ENCODE measurements at places on chromosomes 7 and 10.

GRCh38 chr7:73971704-73972341, 56.1 kb upstream of the ELN start:
- DNase-seq, result no peak

- DNase-seq, result no peak
These were observed 38.9 kb downstream of the FAM20C start for GRCh38 chr7:231030-231857.

GRCh38 chr10:95782318-95782717, 26.4 kb downstream of the ENTPD1 start:
- peak; percentile 9 for DNase-seq

DNA sequence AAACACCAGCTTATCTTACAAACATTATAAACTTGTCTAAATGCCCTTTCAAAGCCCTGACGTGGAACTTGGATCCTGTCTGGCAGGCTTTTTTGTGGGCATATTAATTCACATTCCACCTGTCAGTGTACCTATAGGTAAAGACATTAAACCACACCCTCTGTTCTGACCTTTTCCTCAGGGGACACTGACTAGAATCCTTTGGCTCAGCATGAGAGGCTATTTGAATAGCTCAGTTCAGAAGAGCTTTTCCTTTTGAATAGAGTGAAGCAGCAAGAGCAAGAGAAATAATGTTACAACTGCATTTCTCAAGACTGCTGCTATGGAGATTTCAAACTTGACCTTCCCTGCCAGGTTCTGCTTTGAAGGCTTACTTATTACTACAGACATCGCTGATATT, 76.9 kb downstream of the CYP51A1 start:
- DNase-seq, result no peak

DNA sequence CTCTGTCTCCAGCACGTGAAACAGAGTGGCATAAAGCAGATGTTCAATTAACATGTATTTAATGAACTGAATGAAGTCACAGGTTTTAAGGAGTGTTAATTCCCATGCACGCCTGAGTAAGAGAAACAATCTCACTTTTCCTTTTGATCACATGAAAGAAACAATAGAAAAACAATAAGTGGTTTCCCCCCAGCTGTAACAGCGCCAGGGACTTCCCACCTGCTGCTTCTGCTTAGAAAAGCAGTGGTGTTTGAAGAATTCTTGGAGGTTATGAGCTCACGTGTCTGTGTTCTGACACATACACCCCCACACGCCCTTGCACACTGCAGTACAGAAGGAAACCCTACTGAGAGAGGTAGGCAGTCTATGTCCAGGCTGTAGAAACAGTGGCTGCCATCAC, 51.3 kb upstream of the FRMD4A start:
- DNase-seq, result peak; percentile 34

DNA sequence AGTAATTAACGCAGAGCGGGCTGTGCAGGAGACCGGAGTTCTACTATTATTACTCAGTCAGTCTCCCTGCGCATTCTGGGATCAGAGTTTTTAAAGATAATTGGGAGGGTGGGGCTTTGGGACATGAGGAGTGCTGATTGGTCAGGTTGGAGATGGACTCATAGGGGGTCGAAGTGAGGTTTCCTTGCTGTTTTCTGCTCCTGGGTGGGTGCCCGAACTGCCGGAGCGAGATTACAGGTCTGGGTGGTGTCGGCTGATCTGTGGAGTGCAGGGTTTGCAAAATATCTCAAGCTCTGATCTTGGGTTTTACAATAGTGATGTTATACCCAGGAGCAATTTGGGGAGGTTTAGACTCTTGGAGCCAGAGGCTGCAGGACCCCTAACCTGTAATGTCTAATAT, 3.9 kb upstream of the LRRC27 start:
- DNase-seq, result no peak

GRCh38 chr7:37048674-37049073, 324.4 kb upstream of the AOAH start:
- DNase-seq, result no peak

DNA sequence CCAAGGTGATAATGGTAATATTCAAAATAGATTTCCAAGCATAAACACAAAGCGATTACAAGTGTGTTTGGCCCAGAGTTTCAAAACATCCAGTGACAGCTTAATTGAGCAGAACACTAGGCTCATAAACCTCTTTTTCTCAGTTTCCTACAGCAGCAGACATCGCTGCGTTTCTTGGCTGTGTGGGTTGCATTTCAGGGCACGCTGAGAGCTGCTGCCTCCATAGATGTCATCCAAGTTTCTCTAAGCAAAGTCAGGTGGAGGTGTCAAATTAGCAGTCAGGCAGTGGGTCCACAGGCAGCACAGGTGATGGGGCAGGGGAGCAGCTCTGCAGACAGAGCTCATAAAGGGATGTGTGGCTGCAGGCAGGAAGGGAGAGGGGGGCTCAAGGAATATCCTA, 50.5 kb upstream of the COL13A1 start:
- DNase-seq, result no peak

- DNase-seq, result no peak
These were observed 14.5 kb downstream of the OR2A14 start for GRCh38 chr7:144137501-144137900.

DNA sequence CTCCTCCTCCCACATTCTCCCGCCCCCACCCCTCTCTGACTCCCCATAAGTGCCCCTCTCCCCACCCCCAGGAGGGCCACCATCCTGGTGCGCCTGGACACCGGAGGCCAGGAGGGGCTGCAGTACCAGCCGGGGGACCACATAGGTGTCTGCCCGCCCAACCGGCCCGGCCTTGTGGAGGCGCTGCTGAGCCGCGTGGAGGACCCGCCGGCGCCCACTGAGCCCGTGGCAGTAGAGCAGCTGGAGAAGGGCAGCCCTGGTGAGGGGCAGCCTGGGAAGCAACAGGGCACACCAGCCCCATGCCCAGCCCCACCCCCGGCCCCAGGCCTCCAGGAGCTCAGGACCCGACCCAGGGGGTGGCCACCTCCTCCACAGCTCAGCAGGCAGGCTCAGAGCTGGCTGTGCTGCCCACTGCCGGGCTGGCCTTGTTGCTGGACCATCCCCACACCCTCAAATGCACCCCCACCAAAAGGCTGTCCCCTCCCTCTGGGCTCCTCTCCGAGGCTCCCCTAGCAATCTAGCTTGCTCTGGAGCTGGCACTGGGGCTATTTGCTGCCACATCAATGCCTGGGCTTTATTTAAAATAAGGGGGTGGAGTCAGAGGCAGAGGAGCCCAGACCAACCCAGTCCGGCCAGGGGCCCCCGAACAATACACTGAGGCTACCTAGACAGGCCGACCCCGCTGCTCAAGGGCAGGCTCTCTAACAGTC, 14.8 kb downstream of the ATG9B start:
- DNase-seq, result no peak

GRCh38 chr7:131194070-131194865, 133.4 kb upstream of the MKLN1 start:
- no peak for DNase-seq

- no peak for DNase-seq
These were observed 43.4 kb downstream of the ZNF117 start for GRCh38 chr7:64947252-64948000.

DNA sequence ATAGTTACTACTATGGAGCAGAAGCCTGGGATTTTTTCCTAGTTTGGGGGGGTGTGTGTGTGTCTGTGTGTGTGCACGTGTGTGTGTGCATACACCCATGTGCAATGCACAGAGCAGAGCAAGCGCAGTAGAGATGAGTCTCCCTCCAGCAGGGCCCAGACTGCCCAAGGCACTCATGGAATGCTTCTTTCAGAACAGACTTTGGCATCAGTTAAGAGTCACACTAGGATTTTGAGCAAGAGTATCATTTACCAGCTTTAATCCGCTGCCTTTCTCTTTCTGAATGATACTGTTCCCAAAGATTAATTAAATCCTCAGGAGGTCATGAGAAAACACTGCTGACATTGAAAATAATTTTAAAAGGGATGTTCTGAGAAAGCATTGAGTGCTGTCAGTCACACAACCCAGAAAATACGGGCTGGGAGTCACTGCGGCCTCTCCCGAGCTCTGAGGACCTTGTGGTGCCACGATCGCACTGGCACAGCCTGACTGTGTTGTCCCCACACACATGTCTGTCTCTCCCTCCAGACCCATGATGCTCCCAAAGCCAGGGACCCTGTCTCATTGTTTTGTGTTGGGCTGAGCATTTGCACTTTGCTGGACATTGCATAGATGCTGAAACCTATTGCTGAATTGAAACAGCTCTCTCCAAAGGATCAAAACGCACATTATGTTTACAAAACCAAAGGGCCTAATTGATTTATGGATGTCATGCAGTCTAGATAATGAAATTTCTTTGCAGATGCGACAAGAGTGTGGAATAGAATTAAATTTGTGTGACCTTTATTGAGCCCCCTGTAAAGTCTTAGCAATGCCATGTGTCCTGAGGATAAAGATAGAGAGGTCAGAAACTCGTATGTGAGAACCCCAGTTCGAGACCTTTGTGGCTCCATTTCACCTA, 54.7 kb upstream of the FIGNL1 start:
- no peak for DNase-seq

DNA sequence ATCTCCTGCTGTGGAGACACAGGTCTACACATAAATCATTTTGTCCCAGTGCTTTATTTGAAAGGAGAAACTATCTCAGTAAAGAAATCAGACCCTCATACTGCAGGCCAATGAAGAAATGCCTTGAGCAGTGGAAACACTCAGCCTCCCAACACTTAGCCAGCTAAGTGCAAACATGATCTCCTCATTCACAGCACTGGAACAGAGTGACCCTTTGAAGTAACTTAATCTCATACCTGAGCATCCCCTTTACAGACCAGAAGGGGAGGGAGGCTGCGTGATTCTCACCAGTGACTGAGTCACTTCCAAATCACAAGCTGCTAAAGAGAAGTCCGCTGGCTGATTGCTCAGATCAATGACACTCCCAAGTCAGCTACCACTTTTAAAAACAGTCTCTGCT, 4.5 kb downstream of the CHST15 start:
- DNase-seq, result no peak
